NT2/D1 (cell line): ENCODE measurements at places on chromosomes 4 and X.
A peak's percentile ranks its signal among the peaks of the same experiment; 100 is the strongest.

DNA sequence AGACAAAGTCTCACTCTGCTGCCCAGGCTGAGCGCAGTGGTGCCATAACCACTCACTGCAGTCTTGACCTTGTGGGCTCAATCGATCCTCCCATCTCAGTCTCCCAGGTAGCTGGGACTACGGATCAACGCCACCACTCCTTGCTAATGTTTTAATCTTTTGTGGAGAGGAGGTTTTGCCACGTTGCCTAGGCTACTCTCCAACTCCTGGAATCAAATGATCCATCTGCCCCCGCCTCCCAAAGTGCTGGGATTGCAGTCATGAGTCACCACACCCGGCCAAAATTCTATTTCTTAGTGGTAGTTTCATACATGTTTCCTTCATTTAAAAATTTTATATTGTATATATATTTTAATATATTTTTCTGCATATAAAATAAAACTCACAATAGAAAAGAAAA is 125.8 kb upstream of the CLNK start:
- no peak for DNase-seq

- no peak for DNase-seq
These were observed 1.4 kb upstream of the LRIT3 start for GRCh38 chr4:109846395-109847098.

- DNase-seq: no peak
These were observed 147.2 kb downstream of the AFF2 start for GRCh38 chrX:148647651-148648050.

GRCh38 chr4:77921701-77922100 is 59.1 kb downstream of the MRPL1 start:
- no peak for DNase-seq

GRCh38 chrX:49959602-49960001 is 37.2 kb downstream of the CLCN5 start:
- no peak for DNase-seq

DNA sequence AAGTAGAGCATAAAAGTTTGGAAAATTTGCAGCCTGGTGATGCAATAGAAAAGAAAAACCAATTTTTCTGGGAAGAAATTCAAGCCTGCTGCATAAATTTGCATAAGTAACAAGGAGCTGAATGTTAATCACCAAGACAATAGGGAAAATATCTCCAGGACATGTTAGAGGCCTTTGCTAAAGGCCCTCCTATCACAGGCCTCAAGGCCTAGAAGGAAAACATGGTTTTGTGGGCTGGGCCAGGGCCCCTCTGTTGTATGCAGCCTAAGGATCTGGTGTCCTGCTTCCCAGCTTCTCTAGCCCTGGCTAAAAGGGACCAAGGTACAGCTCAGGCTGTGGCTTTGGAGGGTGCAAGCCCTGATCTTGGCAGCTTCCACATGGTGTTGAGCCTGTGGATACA is 6.2 kb upstream of the RTL3 start:
- no peak for DNase-seq

DNA sequence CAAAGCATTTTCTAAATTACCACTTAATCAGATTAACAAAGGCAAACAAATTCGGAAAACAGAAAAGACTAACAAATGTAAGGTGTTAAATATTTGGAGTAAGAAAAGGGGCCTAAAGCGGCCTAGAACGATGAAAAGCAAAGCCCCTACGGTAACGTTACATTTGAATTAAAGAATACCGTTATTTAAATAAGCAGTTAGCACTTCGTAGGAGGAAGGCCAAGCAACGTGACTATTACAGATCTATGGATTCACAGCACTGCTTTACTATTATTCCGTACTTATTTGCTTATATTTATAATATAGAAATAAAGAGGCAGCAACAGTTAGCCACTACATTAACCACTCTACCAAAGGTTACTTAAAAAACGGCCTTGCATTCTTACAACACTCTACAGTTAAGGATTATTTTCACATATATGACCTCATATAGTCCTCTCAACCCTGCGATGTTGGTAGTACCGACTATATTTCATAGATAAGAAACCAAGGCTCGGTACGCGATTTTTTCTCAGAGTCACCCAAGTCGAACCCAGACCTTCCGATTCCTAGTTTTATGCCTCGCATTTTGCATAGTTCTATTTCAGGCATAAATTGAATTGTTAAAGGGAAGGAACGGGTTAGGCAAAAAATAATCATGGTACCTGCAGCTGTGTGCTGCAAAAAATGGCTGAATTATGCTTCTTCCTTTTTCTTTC is 2.9 kb downstream of the KLHL15 start:
- no peak for DNase-seq

- DNase-seq: no peak
These were observed 83.4 kb downstream of the UCHL1 start for GRCh38 chr4:41339812-41340809.

- DNase-seq: no peak
These were observed 1740.5 kb upstream of the AGA start for GRCh38 chr4:179182741-179183140.

DNA sequence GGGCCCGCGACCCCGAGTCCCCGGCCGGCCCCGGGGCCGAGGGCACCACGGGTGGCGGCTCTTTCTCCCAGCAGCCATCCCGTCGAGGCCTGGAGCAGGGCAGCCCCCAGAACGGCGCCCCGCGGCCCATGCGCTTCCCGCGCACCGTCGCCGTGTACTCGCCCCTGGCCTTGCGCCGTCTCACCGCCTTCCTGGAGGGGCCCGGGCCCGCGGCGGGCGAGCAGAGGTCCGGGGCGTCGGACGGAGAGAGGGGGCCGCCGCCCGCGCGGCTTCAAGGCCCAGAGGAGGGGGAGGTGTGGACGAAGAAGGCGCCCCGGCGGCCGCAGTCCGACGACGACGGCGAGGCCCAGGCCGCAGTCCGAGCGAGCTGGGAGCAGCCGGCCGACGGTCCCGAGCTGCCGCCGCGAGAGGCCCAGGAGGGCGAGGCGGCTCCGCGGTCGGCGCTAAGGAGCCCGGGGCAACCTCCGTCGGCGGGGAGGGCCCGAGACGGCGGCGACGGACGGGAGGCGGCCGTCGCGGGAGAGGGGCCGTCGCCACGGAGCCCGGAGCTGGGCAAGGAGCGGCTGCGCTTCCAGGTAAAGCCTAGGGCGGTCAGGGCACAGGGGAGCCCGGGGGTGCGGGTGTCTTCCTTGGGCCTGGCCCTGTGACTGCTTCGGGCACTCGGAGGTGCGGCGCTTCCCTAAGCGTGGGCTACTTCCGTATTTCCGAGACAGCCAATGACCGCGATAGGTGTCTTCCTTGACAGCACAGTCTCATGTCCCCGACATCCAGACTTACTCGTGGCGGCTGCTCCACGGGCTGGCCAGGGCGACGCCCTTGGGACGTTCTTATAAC is 845 bp downstream of the ZAR1 start:
- DNase-seq: no peak

GRCh38 chr4:148430854-148431253 is 11.4 kb downstream of the NR3C2 start:
- DNase-seq: no peak

- no peak for DNase-seq
These were observed 2.3 kb downstream of the SOWAHB start for GRCh38 chr4:76895619-76896018.

DNA sequence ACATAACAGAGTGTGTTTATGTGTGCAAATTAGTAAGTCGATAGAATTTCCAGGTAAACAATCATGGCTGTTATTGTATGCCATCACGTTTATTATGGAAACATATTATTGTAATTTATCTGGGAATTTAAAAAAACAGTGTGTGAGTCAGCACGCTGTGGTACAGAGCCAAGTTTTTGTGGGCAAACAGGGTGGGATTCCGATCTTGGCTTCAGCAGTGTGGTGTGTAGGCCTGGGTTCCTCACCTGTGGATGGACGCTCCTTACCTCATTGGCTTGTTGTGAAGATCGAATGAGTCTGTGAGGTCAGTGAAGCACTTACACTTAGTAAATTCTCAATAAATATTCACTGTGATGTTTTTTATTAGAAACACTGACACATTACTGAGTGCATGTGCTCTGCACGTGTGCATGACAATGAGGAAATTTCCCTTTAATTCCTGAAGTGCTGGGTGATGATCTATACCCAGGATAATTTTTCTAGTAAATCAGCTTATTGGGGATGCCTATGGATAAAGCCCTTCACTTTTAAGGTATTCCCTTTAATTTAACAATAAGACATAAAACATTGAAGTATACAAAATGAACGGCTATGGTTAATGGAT is 36.4 kb downstream of the SLIT2 start:
- no peak for DNase-seq

- DNase-seq: peak; percentile 92
These were observed 169.9 kb upstream of the AADAT start for GRCh38 chr4:170259631-170260153.

GRCh38 chr4:37812713-37813112 is 13.8 kb upstream of the PGM2 start:
- DNase-seq: no peak

GRCh38 chr4:158949099-158949498 is 153.8 kb upstream of the RAPGEF2 start:
- no peak for DNase-seq

GRCh38 chrX:2224161-2224560 is 276.6 kb downstream of the DHRSX start:
- DNase-seq: no peak
